ENCODE measurements at places on chromosomes 3 and 15.

DNA sequence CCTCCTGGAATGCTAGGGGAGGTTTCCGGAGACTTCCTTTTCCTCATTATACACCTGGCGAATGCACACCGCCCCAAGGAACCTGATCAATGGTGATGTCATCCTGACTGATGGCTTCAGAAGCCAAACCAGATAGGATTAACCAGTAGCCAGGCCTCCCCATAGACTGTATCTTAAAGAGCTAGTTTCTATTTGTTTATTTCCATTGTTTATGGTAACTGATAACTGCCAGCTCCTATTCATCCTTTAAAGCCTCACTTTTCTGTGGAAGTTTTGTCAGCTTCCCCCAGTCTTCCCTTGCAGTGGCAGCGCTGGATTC, at the start of gene MKRN2OS:
Gene MKRN2OS (minus strand): TSS at position 27 of the 319 bp plus-strand sequence. CDS start 35 bp downstream, outside the sequence.
- DNase-seq = no peak

DNA sequence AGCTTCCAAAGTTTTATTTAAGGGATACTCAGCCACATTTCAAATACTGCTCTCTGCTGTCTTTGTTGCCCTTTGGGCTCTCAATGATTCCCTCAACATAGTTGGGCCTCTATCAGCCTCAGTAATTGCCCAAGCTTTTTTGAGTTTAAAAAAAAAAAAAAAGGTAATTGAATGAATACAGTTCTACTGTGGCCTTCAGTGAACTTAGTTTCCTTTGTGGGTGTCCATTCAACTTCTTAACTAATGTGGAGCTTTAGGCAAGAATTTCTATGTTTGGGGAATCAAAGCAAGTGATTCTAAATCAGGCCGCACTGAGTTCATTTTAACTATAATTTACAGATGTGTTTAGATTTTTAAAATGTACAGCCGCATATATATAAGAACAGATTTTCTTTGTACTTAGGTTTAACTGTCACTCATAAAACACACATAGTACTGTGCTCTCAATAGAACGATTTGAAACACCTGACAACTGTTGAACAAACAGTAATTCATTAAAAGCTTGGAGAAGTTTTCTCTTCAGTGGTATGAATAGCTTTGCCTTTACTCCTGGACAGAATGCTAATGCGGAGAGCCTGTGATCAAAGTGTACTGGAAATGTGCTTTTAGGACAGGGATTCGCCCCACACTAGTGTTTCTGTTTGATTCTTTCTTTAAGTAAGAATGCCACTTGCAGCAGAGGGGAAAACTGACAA, 844.9 kb upstream of the SEMA6D start:
- no peak for DNase-seq

DNA sequence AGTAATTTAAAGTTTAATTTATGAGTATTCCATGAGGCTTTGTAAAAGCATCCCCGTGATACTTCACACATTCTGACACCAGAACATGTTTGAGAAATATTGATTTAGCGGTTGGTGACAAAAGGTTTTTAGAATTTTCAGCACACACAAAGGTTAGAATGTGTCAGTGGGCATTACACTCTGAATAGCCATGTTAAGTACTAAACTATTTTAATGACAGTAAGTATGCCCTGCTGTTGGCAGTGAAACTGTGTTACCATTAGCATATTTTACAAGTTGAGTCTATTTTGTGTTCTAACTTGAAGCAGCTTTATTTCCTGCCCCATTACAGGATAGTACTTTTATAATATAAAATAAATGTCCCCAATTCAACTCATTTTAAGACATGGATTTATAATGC, 66.5 kb downstream of the ADAMTSL3 start:
- DNase-seq = no peak

DNA sequence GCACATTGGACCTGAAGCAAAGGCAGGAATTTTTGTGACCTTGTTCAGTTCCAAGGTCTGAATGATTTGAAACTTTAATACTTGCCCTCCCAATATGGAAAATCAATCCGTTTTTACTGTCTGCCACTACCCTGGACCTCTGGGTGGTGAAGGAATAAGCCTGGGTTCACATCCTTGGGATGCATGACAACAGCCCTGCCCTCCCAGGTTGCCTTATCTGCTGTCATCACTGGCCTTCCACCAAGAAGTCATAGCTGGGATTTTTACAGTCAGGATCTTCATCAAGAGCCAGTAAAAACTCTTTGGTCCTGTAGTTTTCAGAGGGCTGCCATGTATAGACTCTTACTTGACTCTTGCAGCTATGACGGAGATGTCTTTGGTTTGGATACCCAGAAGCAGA, 128.6 kb downstream of the MYLK start:
- DNase-seq = no peak

DNA sequence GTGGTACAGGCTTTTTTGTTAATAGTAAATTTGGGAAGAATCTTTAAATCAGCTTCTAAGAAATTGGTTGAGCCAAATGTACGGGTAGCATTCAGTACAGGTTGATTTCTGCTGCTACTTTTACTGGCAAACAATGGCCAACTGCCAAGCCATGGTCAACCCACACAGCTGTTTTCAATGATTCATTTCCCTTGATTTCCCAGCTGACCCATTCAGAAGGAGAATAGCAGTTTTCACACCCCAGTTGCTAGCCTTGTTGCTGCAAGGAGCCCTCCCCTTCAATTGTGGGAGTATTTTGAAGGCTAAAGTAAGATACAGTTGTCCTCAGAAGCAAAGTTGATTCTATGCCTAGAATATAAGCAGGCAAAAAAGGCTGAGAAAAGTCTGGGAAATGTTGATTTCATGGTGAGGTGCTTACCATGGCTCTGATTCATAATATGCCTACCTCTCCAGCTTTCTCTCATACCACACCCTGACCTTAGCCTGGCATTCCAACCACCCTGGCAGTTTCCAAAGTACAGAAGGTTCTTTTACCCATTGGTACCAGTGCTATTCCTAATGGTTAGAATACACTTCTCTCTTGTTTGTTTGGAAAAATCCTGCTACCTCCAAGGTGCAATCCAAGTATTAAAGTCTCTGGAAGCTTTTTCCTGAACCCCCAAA, 320.3 kb upstream of the TGFBR2 start:
- DNase-seq = no peak

GRCh38 chr15:40243126-40243810, 4.4 kb downstream of the PAK6 start:
- DNase-seq = no peak
